Placental pericyte (primary cell): ENCODE measurements at places on chromosomes 1 and 21. TPM values are rescaled to one million over a fixed set of nuclear protein-coding genes. Genes with fewer than 3 reads are reported as not detected.

Gene KCNN3
- under 0.01 TPM in 1 of 2 replicates, not detected in the other for total RNA-seq

Gene ST6GALNAC3
- total RNA-seq, result 0.57 TPM in 1 of 2 replicates, not detected in the other

Gene RNU1-4
- total RNA-seq, result under 0.01 TPM in 2 replicates

Gene CTSE
- not detected in 2 replicates for total RNA-seq

Gene TGFBR3
- total RNA-seq, result 20.5 and 56.9 TPM in 2 replicates

Gene GJB3
- 0.14 TPM in 1 of 2 replicates, not detected in the other for total RNA-seq

Gene PTPN22
- under 0.01 and 2.0 TPM in 2 replicates for total RNA-seq

Gene GJA9
- not detected in 2 replicates for total RNA-seq

Gene HSD3B1
- not detected in 2 replicates for total RNA-seq

Gene ANGPTL1
- 0.57 and 17.1 TPM in 2 replicates for total RNA-seq

Gene CFHR3
- not detected in 2 replicates for total RNA-seq

Gene OR2T29
- total RNA-seq, result not detected in 2 replicates

Gene AGMAT
- 0.44 and 2.3 TPM in 2 replicates for total RNA-seq

Gene FCMR
- 4.3 and 7.7 TPM in 2 replicates for total RNA-seq

Gene S100A3
- total RNA-seq, result 2.4 and 14.2 TPM in 2 replicates

Gene TTLL7
- total RNA-seq, result 9.6 and 15.9 TPM in 2 replicates

Gene NR1I3
- total RNA-seq, result not detected in 2 replicates

Gene CR1
- total RNA-seq, result under 0.01 TPM in 1 of 2 replicates, not detected in the other

Gene FBXO2
- total RNA-seq, result 1.4 and 2.4 TPM in 2 replicates

Gene MAN1A2
- 63.9 and 78.3 TPM in 2 replicates for total RNA-seq

Gene PTCH2
- total RNA-seq, result 0.22 and 0.29 TPM in 2 replicates

Gene PCBP3
- total RNA-seq, result 0.86 and 4.6 TPM in 2 replicates

Gene NES
- total RNA-seq, result 2.0 and 69.7 TPM in 2 replicates
